HFFc6 (cell line): ENCODE measurements at places on chromosomes 6 and 20. TPM values are rescaled to one million over a fixed set of nuclear protein-coding genes. Genes with fewer than 3 reads are reported as not detected.

The HLA-DMB gene
- not detected in 3 replicates for total RNA-seq

DNA sequence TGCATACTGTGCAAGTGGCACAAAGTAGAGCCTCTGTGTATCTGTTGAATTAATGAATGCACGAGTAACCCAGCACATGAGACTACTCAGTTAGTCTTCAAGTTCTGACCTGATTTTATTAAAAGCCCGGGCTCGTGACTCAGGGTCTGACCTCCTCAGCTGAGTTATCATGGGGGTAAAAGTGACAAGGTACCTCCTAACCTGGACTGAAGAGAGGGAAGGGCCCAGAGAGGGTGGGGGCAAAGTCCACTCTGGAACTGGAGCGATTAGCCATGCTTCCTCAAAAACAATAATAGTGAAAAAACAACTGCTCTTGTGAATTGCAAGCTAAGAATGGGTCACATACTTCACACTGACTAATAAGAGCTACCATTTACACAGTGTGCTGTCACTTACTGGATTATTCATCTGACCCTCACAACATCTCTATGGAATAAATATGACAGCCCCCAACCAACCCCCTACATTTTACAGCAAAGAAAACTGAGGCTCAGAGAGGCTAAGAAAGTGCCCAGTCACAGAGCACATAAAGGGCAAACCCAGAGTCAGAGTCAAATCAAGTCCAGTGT, 26.7 kb downstream of the TRERF1 start:
- DNase-seq = no peak

The GCM1 gene
- not detected in 3 replicates for total RNA-seq

The KIAA0408 gene
- 0.64 to 2.0 TPM (median 1.4 TPM) in 3 replicates for total RNA-seq

The SEMG1 gene
- not detected in 3 replicates for total RNA-seq
